ENCODE measurements at places on chromosomes 3 and 15.

- DNase-seq = no peak
Observed at GRCh38 chr15:34818526-34818925, 23.2 kb upstream of the ACTC1 start.

GRCh38 chr15:99507504-99508310 is 58.1 kb upstream of the MEF2A start:
- DNase-seq = peak; percentile 41

- no peak for DNase-seq
Observed at GRCh38 chr3:25768851-25769250, 14.4 kb downstream of the NGLY1 start.

DNA sequence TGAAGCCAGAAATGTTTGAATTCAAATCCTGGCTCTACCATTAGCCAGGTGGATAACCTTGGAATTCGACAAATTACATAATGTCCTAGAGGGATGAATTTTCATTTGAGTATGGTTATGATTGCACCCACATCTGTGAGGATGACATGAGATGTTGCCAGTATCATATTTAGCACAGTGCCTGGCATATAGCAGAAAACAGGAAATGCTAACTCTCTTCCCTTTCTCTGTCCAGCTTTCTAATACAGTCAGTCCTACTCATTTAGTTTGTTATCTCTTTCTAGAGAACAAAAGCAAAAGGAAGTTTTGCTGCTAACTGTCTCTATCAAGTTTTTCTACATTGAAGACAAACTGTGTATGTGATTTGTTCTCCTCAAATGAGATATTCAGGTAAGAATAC is 231.7 kb downstream of the CPNE4 start:
- DNase-seq = no peak

DNA sequence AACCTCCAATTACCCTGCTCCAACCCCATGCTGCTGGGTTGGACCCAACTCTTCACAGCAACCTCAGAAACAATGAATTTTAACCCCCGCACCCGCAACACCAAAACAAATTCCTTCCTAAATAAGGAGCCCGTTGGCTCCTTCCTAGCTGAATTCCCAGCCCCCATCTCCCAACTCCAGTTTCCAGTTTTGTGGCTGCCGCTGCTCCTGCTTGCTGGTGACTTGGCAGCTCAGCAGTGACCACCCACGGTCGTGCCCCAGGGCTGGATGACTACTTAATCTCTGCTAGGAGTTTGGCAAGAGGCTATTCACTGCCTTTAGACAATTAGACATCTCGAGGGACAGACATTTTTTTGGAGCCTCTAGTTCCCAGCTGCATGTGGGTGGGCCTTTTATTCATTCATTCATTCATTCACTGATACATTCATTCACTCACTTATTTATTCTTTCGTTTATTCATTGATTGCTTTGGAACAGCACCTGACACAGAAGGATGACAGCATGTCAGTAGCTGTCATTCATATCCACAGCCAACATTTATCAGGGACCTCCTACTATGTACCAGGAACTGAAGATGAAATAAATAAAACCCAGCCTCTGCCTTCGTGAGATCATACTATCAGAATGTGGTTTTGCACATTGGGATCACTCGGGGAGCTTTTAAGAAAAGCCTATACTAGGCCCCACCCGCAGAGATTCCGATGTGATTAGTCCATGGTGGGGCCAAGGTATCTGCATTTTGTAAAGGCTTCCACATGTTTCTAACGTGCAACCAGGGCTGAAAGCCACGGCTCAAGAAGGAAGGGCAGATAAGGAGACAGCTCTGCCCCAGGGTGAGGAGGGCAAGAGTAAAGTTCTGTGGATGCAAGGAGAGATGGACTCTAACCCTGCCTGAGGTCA is 256.5 kb downstream of the SHQ1 start:
- peak; percentile 32 for DNase-seq

- no peak for DNase-seq
Observed at GRCh38 chr3:23940775-23941174, 4.3 kb upstream of the NR1D2 start.

DNA sequence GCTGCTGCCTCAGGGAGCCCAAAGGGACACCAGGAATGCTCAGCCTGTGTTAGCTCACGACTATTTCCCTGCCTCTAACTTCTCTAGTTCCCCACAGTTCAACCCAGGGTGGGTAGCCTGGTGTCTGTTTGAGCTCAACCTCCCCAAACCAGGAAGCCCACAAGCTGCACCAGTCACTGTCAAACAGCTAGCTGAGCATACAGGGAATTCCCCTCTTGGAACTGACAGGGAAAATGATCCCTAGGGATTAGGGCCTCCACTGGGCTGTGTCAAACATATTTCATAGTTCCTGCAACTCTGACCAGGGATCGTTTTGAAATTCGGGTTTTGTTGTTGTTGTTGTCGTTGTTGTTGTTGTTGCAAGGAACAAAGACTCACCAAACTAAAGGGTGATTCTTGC is 147.1 kb upstream of the ICE2 start:
- no peak for DNase-seq

GRCh38 chr3:10758304-10759037 is 57.6 kb upstream of the SLC6A11 start:
- DNase-seq = peak; percentile 49

All from muscle of arm (tissue), 14 donors.